ENCODE measurements at places on chromosomes 4 and X.

DNA sequence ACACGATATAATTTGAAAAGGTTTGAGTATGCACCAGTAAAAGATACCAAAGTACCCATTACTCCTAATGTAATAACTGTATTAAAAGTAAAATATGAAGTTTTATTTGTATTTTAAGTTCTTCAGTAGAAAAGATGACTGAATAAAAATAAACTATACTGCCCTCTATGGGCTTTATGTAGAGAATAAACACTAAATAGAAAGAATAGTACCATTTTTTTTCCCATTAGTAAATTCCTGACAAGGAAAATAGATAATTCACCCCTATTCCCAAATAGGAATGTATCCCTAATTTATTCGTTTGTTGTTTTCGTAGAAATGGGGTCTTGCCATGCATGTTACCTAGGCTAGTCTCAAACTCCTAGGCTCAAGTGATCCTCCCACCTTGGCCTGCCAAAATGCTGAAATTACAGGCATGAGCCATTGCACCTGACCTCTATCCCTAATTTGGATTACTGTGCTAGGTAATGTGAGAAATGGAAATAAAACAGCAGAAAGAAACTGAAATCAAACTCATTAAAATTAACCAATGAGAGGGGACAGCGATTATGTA, 73.6 kb upstream of the COX18 start:
- DNase-seq, result no peak

DNA sequence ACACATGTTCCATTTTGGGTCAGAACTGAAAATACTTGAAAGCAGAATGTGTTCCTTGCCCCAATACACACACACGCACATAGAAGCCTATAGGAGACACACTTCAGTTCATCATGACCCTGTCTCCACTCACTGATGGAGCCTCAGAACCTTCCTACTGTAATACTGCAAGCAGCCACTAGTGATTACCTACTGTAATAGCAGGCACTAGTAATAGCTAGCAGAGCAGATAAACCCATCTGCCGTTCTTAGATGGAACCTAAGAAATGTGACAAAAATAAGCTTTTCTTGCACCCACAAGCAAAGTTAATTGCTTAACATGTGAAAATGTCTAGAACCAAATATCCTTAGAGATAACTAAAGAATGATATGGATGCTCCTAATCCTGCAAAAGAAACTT, 13.6 kb downstream of the AMTN start:
- DNase-seq, result no peak

- DNase-seq, result no peak
Observed at GRCh38 chrX:131894995-131895394, 128.1 kb upstream of the STK26 start.

DNA sequence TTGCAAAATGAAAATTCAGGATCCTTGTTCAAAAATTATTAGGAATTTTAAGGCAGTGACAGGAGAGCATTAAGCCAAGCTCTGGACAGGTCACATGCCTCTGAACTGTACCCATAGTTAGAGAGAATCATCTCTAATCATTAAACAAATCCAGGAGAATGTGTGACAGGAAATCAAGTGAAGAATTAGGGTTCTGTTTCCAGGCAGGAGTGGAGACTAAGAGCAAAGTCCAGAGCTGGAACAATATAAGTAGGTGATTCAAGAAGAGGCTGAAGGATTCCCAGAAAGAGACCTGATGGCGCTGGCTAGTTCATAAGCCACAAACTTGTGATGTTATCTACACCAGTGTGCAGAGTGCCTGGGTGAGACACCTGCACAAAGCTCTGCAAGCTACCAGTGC, 104.6 kb upstream of the PRKG2 start:
- no peak for DNase-seq

DNA sequence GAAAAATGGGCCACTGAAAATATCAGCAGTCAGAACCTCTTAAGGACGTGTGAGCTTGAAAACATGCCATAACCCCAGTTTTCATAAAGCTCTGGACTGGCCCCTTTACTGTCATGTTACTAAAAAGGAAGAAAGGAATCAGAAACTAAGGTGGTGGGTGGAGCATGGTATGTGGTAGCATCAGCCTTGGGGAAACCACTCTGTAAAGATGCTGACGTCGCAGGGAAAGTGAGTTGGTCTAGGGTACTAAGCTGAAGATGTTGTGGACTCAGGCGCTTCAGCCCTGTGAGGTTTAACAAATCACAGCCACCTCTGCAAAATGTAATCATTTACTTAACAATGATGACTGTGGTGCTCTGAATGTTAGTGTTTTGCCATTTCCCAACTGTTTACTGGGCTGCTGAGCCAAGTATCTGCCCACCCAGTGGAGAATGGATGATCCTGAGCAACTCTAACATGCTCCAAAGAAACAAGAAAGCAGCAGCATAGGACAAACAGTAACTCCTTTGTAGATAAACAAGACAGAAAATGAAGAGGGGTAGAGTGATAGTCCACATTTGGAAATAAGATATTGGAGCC, 33.4 kb downstream of the C4orf54 start:
- no peak for DNase-seq

DNA sequence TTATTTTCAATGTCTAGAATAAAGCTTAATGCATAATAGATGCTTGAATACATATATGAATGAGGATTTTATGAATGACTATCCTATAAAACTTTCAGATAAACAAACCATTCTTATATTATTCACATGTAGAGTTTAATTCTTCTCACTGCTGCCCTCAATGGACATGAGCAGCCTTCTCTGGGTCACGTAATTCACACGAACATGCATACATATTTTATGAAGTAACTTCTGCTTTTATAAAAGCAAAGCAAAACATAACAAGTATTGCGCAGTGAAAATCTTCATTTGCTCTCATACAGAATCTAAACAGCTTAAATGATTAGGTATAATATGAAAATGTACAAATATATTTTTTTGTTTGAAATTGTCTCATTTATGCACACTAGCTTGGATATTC, 116.7 kb downstream of the TMA16 start:
- no peak for DNase-seq

GRCh38 chr4:91909963-91910362, 393.8 kb upstream of the GRID2 start:
- no peak for DNase-seq

GRCh38 chr4:12286351-12286750, 857.7 kb upstream of the HS3ST1 start:
- DNase-seq, result no peak

DNA sequence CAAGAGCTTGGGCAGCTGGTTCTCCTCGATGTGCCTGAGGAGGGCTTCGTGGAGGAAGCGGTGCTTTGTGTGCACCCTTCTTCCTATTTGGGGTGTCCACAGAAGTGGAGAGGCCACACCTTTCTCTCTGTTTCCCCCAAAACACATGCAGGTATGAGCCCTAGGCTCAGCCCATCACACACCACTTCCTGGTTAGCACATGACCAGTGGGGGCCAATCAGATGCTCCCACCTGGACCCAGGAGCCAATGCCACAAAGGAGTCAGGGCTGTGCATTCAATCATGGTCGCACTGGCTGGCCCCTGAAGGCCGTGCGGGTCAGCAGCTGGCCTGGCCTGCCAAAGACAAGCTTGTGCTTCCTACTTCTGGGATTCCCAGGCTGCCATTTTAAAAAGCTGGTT, 51.4 kb downstream of the PPP2R2C start:
- no peak for DNase-seq

GRCh38 chr4:18042012-18042411, 20.5 kb upstream of the LCORL start:
- DNase-seq, result no peak

DNA sequence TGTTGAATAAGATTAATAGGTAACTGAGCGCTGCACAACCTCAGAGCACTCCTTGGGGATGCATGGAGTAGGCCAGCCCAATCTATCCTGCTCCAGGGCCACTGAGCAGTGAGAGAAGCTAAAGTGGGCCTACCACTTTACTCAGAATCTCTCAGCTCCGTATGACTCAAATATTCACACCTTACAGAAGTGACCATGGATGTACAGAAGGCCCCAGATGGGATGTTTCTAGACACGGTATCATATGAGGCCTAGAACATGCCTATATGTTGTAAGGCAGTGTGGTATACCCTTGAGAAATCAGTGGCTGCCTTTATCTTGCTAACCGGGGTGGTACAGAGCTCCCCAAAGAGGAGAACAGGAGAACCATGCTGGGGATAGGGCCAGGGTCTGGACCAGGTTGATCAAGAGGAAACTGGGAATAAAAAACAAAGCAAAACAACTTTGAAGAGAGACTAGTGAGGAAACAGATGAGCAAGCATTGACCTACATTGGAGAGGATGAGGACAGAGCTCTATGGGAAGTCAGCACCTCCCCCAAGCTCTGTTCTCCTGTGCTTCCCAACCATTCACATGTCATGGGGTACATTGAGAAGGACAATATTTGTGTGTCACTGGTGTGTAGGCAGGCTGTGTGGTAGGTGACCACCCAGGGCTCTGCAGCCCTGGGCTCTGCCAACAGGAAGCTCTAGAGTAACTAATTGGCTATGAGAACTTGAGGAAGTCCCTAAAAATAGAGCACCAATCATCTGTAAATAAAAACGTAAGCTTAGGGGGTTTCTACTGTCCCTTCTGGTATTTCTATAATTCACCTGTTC, 31.4 kb downstream of the HOPX start:
- DNase-seq, result no peak

- DNase-seq, result no peak
Observed at GRCh38 chr4:161336621-161337020, 827.2 kb downstream of the FSTL5 start.

GRCh38 chr4:153467897-153468262, 1.7 kb downstream of the TMEM131L start:
- DNase-seq, result no peak

DNA sequence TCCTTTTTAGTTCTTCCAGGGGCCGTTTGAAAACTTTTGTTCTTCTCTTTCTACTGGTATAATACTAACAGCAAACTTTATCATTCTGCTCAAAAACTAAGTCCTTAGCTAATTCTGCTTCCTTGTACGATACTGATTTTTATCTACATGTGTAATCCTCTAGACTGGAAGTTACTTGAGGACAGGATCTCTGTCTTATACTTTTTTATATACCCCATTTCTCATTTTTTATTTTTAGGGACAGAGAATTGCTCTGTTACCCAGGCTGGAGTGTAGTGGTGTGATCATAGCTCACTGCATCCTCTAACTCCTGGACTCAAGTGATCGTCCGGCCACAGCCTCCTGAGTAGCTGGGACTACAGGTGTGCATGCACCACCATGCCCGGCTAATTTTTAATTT, 2.2 kb downstream of the COX7B start:
- no peak for DNase-seq

- DNase-seq, result no peak
Observed at GRCh38 chrX:72492499-72492898, 80.1 kb downstream of the HDAC8 start.

DNA sequence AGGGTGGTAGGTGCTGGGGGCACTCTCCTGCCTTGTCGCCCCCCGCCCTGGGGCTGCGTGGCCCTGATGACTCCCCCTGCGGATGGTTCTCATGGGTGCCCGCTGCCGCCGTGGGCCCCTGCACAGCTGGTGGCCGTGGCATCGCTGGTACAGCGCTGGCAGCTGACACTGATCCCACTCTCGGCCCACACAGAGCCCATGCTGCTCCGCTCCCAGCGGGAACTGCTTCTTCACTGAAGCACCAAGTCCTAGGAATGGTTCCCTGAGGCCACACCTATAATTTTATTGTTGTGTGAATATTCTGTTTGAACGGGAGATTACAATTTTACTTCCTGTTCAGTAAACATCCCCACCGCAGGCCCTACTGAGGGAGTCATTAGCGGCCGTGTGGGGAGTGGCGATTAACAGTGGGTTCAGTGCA, 138.6 kb upstream of the NKX1-1 start:
- no peak for DNase-seq

DNA sequence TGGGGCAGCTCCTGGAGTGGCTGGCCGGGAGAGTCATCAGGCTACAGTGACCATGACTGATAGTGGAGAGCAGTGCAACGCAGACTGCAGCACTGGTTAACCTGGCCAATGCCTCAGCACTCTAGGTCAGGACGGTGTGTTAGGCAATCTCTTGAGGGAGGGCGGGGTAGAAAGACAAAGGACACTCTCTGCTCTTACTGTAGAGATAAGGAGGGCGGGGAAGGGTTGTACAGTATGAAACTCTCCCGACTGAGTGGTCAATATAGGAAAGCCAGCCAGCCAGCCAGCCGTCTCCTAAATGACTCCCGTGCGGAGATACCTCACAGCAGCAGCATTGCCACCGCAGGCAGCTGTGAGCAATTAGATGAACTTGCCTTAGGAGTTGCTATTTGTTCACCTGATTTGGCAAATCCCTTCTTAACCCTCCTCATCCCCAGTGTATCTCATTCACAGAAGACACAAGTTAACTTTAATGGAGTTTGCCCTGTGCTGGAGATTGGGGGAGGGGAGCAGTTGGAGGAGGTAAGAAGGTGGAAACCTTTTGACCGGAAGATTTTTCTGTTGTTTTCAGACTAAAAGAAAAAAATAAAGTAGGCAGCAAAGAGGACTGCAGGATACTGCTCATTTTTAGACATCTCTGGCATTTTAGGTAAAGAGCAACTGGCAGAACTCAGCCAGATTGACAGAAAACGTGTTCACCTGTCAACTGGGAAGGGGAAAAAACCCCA, 330.5 kb downstream of the HNRNPD start:
- no peak for DNase-seq

DNA sequence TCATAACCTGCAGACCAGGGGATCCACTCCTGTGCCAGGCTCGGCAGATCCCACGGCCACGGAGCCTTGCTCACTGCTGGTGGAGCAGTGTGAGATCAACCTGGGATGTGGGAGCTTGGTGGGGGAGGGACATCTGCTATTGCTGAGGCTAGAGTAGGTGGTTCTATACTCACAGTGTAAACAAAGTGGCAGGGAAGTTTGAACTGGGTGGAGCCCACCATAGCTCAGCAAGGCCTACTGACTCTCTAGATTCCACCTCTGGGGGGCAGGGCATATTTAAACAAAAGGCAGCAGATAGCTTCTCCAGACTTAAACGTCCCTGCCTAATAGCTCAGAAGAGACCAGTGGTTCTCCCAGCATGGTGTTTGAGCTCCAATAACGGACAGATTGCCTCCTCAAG, 54.7 kb upstream of the EPHA5 start:
- no peak for DNase-seq

GRCh38 chr4:182192511-182193181, 50.6 kb upstream of the TENM3 start:
- no peak for DNase-seq
